ENCODE measurements at places on chromosomes 5 and 9.
A peak's percentile ranks its signal among the peaks of the same experiment; 100 is the strongest.

GRCh38 chr5:9251379-9251980 lies 294.4 kb downstream of the SEMA5A start:
- no peak for DNase-seq

DNA sequence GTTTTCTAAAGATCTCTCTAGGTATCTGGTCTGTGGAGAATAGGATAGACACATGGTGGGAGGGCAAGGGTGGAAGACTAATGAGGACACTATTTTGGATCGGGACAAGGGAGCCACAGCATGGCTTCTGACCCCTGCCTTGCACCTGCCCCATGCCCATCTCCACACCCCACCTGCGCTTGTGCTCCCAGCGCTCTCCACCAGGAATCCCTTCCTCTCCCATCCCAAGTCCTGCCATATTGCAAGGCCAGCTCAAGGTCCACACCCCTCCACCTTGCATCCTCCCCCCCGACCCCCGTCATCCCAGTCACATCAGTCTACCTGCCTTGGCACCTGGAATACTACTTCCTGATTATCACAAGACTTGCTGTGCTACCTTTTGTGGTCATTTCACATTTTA lies 44.2 kb upstream of the RETREG1 start:
- no peak for DNase-seq

- DNase-seq: no peak
These were observed 28.4 kb downstream of the SECISBP2 start for GRCh38 chr9:89346696-89347095.

DNA sequence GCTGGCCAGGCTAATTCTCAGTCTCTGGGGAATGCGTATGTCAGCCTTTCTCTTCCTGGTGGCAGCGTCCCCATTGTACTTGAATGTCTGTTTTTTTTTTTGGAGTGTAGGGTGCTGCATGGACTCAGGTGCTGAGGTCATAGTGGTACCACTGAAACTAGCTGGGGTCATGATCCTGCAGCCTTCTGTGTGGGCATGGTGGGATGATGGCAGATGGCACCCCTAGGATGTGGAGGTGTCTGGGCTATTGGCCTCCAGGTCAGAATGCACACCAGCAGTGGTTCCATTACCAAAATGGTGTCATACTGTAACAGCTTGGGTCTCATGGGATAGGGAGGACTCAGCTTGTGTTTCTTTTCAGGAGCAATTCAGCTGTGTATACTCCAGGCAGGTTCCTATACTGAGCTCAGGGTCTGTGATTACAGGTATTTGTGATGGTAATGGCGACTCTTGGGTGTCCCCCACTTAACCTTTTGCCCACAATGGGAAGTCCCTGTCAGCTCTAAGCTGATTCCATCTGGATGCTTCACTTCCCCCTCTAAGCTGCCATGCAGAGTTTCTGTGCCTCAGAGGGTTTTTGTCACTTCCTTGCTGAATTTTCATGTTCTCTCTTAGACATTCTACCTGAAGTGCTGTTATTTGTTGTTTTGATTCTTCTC lies 17.9 kb downstream of the HSD17B4 start:
- DNase-seq: no peak

GRCh38 chr5:129120158-129120581 lies 25.6 kb downstream of the ISOC1 start:
- no peak for DNase-seq

GRCh38 chr9:5876026-5876425 lies 14.7 kb upstream of the MLANA start:
- no peak for DNase-seq

DNA sequence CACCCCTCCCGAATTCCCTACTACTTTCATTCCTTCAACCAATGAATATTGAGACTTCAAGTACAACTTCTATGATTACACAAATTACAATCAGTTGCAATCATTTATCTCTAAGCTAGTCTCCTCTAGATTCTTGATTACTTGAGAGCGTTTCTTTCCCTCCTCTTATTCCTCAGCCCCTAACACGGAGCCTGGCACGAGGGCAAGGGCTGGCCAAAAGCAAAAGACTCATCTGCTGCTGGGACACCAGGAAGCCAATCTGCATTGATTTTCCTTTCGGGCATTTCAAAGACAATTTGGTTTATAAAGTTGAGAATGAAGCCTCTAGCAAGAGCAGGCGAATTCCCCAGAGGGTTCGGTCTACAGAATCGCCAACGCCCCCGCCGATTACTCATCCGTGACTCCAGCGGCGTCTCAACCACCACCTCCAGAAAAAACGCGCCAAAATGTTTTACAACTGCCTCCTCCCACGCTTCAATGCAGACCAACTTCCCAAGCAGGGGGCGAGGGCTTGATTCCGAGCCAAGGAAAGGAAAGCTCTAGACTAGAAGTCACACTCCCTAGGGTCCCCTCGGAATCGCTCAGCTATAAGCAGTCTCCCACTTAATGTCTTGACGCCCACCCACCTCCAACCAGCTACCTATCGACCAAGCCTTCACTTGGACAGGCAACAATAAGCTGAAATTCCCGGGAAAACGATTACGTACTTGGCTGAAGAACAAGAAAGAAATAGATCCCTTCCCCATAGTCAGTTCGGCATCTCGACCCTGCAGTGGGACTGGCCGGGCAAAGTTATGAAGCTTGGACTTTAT lies 1.5 kb downstream of the PCSK1 start:
- no peak for DNase-seq

DNA sequence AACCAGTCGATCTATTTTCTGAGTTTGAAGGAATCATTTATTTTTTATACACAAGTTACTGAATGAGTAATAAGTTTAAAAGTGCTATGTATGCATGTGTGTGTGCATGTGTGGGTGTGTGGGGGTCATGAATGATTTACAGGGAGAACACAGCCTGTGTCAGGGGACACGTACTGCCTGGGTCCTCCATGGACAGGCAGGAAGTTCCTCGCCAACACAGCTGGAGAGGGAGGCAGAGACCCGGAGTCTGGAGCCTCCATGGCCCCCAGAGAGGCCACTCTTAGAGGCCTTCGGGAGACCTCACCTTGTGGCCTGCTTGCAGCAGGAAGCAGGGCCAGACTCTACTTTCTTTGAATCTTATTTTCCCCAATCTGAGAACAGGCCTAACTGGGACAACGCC lies 144.7 kb downstream of the GABBR2 start:
- DNase-seq: no peak

- peak; percentile 4 for DNase-seq
These were observed at the start of gene NSG2 for GRCh38 chr5:174045470-174046025. Gene NSG2, plus strand, starts transcription at chr5:174045706. Its CDS starts 1,050 bp downstream, at chr5:174046756.

DNA sequence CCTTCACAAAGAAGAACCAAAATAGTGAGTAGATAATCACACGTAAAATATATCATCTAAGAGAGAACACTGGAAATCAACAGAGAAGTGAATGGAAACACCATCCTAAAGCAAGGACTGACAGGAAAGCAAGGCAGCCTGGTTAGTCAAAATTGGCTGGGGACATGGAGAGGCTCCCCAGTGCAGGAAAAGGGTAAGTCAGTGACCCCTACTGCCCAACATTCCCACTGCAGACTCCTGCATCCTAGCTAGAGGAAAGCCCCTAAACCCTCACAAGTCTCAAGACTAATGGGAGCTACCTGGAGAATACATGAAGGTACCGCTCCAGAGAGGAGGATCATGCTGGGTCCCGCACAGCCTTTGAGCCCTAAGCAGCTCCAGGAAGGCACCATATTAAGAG lies 60.1 kb downstream of the ZDHHC21 start:
- no peak for DNase-seq

DNA sequence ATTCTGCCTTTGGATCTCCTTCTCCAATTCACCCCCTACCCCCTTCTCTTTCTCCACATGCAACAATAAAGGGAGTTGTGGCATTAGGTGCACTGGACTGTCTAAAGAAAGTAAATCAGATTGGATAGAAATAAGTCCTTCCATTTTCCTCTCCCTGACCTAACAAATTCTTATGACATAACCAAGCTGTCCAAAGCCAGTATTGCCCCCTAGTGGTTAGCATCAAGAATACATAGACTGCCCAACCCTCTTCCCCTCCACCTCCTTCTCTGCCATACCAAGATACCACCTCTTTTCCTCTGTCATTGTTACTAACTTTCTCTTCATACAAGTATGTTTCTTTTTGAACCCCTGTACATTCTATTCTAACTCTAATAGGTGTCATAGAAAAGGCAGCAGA lies 45.7 kb downstream of the PPARGC1B start:
- DNase-seq: no peak

- no peak for DNase-seq
These were observed 12.4 kb downstream of the PTTG1 start for GRCh38 chr5:160434022-160434531.

GRCh38 chr9:108286638-108287206 lies 569.1 kb downstream of the ACTL7B start:
- DNase-seq: no peak

DNA sequence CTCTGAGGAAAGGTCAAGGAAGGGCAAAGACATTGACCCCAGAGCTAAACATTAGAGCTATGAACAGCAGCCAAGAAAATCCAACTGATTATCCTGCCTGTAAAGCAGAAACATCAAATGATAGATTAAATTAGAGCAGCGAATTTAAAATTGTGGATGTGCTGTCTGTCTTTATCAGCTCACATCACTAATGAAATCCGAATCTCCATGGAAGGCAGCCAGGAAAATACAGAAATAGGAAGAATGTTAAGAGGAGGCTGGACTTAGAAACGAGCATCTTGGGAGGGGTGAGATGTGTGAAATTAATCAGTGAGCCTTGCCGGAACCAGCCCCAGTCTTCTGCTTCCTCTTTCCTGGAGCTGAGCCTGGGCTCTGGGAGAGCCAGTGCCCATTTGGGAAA lies 191.0 kb downstream of the PJA2 start:
- DNase-seq: no peak

DNA sequence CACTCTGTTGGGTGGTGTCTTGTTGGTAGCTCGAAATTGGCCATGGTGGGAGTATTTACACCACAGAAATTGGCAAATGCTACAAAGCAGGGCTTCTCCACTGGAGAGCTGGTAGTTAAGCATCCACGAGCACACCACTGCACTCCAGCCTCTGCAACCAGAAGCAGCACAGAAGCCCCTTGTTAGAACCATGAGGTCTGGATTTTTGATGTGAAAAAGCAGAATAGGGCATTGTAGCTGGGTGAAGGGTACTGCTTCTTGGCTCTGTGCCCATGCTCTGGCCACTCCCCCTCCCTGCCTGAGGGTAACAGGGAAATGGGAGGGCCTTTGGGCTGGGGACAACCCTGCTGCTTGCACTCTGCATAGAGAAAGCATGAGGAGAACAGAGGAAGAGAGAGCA lies 81.2 kb upstream of the UBTD2 start:
- no peak for DNase-seq

DNA sequence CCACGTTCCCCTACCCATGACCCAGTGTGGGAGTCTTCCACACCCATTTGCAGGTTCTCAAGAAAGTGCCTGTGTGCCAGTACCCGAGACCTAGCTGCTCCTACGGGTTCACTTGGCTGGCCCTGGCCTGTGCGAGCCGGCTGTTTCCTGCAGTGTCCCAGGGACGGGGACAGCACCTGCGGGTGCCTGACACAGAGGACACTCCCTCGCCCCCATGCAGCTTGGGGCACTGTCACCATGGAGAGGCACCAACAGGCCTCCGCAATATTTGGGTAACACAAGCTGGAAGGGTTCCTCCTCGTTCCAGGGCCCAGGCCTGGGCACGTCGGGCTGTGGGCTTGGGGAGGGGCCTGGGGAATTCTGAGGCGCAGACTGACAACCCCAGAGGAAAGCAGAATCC lies 41.4 kb downstream of the DUSP1 start:
- DNase-seq: no peak

GRCh38 chr5:39254671-39255070 lies 35.3 kb upstream of the FYB1 start:
- no peak for DNase-seq

DNA sequence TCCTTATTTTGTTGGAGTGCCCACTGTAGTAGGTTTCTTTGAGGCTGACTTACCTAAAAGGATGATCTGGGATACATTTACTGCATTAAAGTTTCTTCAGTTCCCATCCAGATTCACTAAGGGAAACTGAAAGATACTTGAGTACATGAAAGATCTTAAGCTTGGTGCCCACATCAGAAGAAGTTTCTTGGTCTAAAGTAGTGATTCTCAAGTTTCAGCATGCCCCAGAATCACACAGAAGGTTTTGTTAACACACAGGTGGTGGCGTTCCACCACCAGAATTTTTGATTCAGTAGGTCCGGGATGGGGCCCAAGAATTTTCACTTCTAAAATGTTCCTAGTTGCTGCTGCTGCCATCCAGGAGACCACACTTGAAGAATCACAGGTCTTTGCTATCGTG lies 171.0 kb downstream of the ZNF462 start:
- DNase-seq: no peak

- no peak for DNase-seq
These were observed 14.2 kb downstream of the TCERG1 start for GRCh38 chr5:146461319-146461718.

DNA sequence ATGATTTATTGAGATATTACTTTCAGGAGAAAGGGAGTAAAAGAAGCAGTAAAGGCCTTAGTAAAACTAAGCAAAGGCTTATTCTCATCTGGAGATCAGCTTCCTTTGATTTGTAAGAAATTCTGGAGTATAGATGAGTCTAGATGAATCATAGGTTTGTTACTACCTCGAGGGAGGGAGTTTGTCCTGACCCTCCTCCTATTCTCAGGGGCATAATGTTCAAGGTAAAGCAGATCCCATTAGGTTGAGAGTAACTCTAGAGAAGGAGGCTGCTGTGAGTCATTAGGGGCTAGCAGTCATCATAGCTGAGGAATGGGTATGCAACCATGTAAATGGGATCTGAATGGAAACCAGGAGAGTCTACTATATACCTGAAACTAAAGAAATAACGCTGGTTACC lies 155.5 kb upstream of the MOCS2 start:
- no peak for DNase-seq

GRCh38 chr9:99478469-99479027 lies 256.5 kb downstream of the SEC61B start:
- DNase-seq: no peak

DNA sequence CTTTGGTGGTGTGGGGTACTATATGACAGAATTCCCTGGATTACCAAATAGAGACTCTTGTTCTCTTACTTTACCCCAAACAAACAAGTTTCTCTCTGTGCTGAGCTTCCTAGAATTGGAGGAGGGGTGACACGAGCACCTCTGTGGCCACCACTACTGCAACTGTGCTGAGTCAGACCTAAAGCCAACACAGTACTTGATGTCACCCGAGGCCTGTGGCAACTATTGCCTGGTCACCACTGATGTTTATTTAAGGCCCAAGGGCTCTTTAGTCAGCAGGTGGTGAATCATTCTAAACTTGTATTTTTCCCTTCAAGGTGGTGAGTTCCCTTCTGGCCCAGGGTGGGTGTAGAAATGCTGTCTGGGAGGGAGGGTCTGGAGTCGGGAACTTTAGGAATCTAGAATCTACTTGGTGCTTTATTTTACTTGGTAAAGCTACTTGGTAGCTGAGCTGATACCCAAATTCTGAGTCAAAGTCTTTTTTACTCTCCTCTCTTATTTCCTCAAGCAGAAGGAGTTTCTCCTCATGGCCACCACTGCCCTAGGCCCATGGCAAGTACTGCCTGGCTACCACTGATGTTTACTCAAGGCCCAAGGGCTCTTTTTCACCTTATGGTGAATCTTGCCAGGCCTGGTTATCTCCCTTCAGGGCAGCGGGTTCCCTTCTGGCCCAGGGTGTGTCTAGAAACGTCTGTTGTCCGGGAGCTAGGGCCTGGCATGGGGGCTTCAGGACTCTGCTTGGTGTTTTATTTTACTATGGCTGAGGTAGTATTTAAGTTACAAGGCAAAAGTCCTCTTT lies 9.8 kb downstream of the LURAP1L start:
- DNase-seq: no peak

GRCh38 chr5:143037071-143037470 lies 266.9 kb downstream of the ARHGAP26 start:
- DNase-seq: no peak

GRCh38 chr5:147234825-147235635 lies at the start of gene STK32A:
Gene STK32A, plus strand, starts transcription at chr5:147235026. Its CDS starts 4,609 bp downstream, at chr5:147239635.
- no peak for DNase-seq

- no peak for DNase-seq
These were observed 8.1 kb downstream of the NDST1 start for GRCh38 chr5:150516011-150516410.
